ENCODE measurements at places on chromosomes 7 and 10. TPM values are rescaled to one million over a fixed set of nuclear protein-coding genes. Genes with fewer than 3 reads are reported as not detected.

Gene VIPR2
- total RNA-seq, result 4.6 TPM

Gene TMEM176B
- total RNA-seq, result 75.5 TPM

Gene PON1
- total RNA-seq, result 0.29 TPM

Gene TEX47
- not detected for total RNA-seq

Gene SLC18A3
- not detected for total RNA-seq

Gene COL1A2
- 113 TPM for total RNA-seq

Gene CALHM2
- total RNA-seq, result 98.3 TPM

- no peak for DNase-seq
Observed at GRCh38 chr10:11320809-11321520, 290.5 kb downstream of the USP6NL start.

GRCh38 chr10:118969014-118969413 lies 60.5 kb upstream of the NANOS1 start:
- DNase-seq, result no peak

DNA sequence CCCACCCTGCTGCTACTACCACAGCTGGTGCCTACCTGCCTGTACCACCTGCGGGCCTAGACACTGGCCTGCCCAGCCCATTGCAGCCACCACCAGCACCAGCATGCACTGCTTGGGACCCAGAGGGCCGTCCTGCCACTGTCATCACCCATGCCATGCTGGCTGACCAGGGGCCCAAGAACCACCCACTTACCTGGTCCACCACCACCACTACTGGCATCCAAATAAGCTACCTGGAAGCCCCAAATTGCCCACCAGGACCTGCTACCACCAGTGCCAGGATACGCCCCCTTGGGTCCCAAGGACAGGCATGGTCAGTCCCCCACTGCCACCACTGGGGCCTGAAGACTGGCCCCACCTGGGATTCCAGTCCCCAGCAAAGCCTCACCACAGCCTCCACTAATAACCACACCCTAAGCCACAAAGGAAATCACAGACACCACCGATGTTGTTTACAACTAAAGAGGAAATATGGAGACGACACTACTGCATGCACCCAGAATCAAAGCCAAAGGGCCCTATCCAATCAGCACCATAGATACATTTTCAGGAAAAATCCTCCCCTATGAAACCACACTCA lies 70.5 kb upstream of the DIP2C start:
- DNase-seq, result no peak

DNA sequence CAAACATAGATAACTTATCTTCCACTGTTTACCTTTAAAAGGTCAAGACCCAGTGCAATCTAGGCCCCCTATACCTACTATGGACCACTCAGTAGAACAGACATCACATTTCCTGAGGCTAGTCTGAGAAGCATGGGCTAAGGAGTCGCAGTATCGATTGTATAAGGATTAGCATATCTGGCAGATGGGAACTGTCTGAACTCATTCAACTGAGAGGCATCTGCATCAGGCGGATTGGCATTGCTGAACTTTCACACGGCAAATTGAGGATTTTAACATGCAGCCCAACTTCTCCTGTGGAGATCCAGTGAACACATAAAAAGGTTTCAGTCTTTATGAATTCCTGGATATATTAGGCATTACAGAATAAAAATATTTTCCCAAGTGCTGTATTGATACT lies 89.1 kb upstream of the LRGUK start:
- no peak for DNase-seq

DNA sequence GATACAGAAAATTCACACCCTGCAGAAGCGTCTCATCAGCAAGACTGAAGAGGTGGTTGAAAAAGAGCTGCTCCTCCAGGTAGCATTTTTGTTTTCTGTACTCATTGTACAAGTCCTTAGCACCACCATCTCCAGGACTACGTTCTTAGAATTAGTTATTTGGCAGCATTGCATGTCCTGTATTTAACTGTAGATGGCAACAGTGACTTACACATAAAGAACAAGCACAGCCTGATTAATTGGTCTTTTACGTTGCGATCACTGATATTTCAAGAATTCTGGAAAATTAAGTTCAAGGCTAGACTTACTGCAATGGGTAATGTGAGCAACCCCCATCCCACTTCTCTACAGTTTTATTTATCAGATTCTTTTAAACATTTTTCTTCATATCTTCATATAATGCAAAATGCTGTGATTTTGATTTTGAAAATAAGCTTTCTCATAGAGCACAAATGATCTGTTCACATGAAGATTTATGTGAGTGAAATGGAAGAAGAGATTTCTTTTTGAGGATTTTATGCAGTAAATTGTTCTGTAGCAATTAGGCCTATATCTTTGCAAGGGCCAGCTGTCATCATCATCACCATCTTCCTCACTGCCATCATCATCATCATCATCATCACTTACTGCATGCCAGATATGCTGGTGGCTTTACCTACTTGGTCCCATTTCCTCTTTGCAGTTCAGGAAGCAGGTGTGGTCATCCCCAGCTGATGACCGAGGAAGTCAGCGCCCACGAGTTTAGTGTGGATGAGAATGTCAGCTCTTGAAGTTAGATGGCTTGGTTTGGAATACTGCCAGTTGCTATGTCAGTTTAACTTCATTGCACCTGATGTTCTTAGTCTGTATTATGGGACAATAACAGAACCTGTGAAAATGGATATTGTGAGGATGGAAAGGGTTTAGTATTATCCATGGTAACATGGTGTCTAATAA lies 53.4 kb downstream of the CFAP58 start:
- DNase-seq, result no peak

- no peak for DNase-seq
Observed at GRCh38 chr7:95297041-95297440, 27.3 kb downstream of the PON1 start.

GRCh38 chr7:99752356-99752755 lies 17.4 kb upstream of the CYP3A7 start:
- DNase-seq, result no peak

DNA sequence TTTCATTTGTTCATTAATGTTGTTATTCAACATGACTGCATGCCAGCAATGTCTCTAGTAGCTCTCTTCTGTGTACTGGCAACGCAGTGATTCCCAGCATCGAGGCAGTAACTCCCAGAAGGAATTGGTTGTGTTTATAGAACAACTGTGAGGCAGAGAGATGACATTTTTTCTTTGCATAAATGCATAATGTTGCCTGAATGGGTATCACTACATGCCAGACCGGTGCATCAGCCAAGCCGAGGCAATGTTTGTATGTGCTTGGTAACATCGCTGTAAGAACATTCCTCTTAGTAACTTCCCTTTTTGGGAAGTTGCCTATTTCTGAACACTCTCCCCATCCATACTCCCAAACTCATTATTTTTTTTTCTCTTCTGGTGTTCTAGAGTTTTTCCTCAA lies 182.9 kb downstream of the HTR7 start:
- no peak for DNase-seq

DNA sequence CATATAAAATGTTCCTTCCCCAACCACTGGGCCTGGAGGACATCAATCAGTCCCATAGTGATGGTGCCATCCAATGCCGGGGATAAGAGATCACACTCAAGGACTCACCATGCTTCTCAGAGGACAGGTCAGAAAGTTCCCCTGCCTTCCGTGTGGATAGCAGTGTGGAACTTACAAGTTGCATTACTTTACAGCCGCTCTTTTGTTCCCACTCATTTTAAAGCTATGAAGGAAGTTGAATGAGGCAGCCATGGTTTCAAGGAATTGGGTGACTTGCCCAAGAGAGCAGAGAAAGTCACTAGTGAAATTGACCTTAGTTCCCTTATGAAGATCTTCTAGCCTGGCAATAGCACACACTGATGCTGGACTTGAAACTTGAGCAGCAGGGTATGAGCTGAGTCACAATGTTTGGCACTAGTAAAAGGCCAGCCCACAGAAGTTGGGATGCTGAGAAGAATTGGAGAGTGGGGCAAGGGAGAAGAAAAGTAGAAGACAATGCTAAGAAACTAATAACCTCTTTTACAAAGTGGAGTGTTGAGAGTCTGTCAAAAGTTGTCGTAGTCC lies 78.7 kb downstream of the CXCL12 start:
- no peak for DNase-seq

- DNase-seq, result no peak
Observed at GRCh38 chr7:70884809-70885208, 247.1 kb upstream of the GALNT17 start.

DNA sequence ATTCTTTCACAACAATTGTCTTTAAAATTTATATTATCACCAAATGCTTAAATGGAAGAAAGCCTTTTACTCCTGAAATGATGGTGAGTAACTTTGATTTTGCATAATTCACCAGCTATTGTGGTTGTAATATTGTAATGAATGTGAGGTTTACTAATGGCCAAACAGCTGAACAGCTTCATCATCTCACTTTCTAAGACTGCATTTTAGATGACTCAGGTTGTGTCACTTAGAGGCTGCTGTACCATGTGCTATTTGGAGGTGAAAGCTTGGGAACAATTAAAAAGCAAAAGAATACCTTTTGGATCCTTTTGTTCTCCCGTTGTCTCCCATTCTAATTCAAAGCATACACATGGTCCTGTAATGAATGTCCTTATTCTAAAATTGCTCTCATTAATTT lies 604.0 kb upstream of the PFKP start:
- no peak for DNase-seq

GRCh38 chr10:74755273-74755672 lies 71.1 kb upstream of the KAT6B start:
- no peak for DNase-seq

DNA sequence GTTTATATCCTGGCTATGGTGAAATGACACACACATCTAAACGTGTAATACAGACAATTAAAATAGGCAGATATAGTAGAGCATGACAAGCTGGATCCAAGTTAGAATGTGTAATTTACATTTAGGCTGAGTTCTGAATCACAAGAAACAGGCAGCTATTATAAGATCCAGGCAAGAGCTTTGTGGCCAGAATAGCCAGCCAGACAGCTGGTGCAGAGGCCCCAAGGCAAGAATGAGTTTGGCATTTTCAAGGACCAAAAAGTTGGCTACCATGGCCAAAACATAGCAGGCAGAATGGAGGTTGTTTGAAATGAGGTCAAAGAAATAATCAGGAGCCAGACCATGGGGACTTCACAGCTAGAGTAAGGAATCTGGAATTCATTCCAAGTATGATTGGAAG lies 281.7 kb downstream of the MTERF1 start:
- no peak for DNase-seq

GRCh38 chr10:4566011-4566410 lies 260.0 kb upstream of the AKR1E2 start:
- DNase-seq, result no peak

DNA sequence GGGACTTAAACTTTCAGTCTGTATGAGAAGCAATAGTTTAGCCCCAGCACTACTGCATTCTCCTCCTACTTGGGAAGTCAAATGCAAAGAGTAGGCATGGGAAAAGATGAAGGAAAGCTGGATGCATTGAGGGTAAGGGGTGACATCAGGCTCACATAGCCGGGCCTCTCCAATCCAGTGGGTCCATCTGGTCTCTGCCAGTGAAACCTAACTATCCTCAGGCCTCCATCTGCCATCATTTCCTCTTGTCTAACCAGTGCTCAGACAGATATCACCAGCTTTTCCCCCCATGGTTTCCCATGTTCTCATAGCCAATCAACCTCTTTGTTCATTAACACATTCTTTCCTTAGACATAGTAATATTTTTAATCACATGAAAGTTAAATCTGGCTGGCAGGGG lies 118.3 kb downstream of the DGKI start:
- no peak for DNase-seq

GRCh38 chr7:18308938-18309337 lies 186.6 kb upstream of the HDAC9 start:
- DNase-seq, result no peak

GRCh38 chr7:91064938-91065337 lies 199.3 kb upstream of the FZD1 start:
- DNase-seq, result no peak

DNA sequence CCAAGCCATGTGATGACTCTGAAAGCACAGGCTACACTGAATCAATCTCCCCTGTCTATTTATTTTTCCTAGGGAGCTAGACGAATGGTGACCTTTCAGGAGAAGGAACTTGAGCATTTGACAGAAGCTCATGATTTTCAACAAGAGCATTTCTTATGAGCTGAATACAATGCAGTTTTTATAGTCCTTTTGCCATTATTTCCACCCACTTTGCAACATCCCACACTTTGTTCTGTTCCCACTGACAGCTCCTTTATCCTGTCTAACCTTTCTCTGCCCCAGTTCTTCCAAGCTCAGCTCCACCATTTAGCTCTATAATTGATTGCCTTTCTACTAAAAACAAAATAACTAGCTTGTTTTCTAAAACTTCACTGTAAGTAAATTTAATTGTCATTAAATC lies 91.9 kb upstream of the PRSS1 start:
- DNase-seq, result no peak

- DNase-seq, result peak; percentile 88
Observed at GRCh38 chr10:101060951-101061623, 702 bp upstream of the KAZALD1 start.

DNA sequence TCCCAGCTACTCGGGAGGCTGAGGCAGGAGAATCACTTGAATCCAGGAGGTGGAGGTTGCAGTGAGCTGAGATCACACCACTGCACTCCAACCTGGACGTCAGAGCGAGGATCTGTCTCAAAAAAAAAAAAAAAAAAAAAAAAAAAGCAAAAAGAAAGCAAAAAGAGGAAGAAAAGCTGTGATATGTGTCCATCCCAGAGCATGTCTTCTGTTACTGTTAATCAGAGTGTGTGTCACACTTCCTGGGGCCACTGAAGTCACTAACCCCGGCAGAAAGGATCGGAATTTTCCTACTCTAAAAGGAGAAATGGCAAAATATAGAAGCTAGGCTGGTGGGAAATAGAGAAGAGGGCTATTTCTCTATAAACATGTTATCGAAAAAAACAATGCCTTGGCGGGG lies 11.9 kb downstream of the PIK3AP1 start:
- DNase-seq, result no peak

DNA sequence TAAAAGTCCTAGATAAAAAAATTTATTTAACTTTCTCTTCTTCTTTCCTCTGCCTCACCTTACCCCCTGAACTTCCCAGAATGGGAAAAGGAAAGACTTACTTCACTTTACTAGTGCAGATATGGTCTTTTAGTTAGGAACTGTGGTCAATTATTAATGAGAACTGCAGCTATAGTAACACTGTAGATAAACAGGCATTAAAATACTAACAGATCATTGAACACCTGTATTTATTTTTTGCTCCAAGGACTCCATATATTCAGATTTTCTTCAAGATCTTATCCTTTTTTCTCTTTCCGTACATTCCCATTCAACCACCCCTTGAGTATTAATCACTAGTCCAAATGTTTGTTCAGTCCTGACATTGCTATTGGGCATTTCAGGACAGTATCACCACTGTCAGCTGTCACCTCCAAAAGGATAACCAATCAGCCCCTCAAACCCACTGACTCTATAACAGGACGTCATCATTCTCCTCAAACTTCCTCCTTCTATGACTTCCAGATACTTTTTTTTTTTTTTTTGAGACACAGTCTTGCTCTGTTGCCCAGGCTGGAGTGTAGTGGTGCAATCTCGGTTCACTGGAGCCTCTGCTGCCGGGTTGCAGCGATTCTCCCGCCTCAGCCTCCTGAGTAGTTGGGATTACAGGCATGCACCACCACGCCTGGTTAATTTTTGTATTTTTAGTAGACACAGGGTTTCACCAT lies 4.2 kb downstream of the CPVL start:
- no peak for DNase-seq

- peak; percentile 72 for DNase-seq
Observed at GRCh38 chr7:151013733-151014497, 10.4 kb downstream of the ATG9B start.

- no peak for DNase-seq
Observed at GRCh38 chr7:158649279-158649678, 55.3 kb downstream of the NCAPG2 start.

- DNase-seq, result no peak
Observed at GRCh38 chr7:13457790-13458189, 531.7 kb downstream of the ETV1 start.

GRCh38 chr7:31647511-31647910 lies 39.5 kb upstream of the PPP1R17 start:
- DNase-seq, result no peak

GRCh38 chr7:6392712-6393666 lies 54.8 kb downstream of the DAGLB start:
- DNase-seq, result no peak

Measured in breast epithelium (tissue), 4 donors.